ENCODE measurements at places on chromosomes 2 and 18.
A peak's percentile ranks its signal among the peaks of the same experiment; 100 is the strongest.

GRCh38 chr18:22490429-22490846 is 72.7 kb upstream of the CTAGE1 start:
- no peak for DNase-seq

DNA sequence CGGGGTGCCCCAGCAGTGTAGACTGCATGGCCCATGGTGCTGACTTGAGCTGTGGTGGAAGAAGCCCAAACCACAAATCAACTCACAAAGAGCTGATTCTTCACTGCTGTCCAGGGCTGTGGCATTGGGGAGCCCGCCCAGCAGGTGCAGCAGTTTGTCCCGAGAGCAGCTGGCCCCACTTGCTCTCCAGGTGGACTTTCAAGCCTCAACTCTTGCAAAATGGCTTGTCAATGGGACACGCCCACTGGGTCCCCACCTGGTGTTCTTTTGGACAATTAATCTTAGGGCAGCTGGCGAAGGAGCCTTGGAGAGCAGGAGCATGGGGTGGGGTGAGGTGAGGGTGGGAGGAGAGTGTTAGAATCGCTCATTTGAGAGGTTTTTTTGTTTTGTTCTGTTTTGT is 117.9 kb downstream of the MYCN start:
- no peak for DNase-seq

GRCh38 chr2:79219383-79219988 is 59.9 kb upstream of the REG3A start:
- DNase-seq, result peak; percentile 5

DNA sequence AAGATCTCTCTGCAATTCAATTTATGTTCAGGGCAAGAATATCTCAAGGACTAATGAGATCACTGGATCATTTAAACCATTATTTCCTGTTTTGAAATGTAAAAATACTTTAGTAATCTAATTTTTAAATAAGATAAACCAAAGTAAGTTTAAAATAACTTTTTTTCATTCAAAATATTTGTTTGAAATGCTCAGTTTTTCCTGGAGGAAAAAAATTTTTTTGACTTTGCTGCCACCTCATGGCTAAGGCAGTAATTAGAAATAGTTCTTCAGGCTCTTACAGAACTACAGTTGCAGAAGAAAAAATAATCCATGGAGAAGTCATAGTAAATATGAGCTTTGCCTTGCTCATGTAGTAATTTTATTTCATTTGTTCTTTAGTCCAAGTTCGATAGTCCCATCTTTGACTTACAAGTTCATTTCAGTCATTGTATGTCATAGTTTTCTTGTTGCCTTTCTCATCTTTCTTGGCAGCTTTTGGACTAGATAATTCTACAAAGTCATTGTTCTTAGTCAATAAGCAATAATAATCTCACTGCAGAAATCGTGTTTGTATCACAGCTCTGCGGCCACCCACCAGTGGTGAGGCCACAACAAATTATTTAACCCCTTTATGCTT is 127.4 kb downstream of the DPP4 start:
- DNase-seq, result no peak

- DNase-seq, result no peak
These were observed 50.0 kb downstream of the TTC39C start for GRCh38 chr18:24064391-24065100.

GRCh38 chr2:172647439-172647838 is 88.2 kb upstream of the RAPGEF4 start:
- no peak for DNase-seq

GRCh38 chr2:239540174-239540573 is 139.4 kb upstream of the HDAC4 start:
- DNase-seq, result no peak

DNA sequence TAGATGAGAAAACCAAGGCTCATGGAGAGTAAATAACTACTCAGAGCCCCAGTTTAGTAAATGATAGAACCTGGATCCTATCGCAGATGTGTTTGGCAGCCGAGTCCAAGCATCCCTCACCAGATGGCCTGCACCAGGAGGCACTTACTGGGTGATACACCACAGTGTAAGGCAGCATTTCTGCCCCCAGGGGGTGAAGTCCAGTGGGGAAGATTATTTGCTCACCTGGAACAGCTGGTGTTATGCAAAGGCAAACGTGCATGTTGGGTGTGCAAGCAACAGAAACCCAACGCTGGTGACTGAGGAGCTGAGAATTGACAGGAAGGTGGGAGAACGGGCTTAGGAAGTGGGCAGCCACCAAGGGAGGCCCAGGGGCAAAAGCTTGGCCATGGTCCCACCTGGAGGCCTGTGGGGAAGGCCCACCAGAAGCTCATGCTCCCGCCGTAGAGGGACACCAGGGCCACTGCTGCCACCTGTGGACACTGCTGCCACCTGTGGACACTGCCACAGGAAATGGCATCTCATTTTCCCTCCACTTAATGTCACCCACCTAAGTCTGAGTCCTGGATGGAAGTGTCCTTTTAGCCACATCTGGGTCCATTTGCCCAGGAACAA is 100.6 kb downstream of the TFCP2L1 start:
- DNase-seq, result no peak
